ENCODE measurements at places on chromosomes 16 and 17. TPM values are rescaled to one million over a fixed set of nuclear protein-coding genes. Genes with fewer than 3 reads are reported as not detected.

DNA sequence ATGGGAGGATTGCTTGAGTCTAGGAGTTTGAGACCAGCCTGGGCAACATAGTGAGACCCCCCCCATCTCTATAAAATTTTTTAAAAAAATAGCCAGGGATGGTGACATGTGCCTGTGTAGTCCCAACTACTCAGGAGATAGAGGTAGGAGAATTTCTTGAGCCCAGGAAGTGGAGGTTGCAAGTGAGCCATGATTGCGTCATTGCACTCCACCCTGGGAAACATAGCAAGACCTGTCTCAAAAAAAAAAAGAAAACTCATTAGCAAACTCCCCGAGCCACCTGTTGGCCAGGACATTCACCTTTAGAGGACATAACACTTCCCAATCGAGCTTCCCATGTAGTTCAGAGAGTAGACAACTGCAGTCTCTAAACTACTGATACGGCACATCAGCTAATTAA, 274.2 kb downstream of the ABCC12 start:
- DNase-seq, result no peak

GRCh38 chr17:81551458-81552243, 502 bp downstream of the FAAP100 start:
- DNase-seq, result no peak

DNA sequence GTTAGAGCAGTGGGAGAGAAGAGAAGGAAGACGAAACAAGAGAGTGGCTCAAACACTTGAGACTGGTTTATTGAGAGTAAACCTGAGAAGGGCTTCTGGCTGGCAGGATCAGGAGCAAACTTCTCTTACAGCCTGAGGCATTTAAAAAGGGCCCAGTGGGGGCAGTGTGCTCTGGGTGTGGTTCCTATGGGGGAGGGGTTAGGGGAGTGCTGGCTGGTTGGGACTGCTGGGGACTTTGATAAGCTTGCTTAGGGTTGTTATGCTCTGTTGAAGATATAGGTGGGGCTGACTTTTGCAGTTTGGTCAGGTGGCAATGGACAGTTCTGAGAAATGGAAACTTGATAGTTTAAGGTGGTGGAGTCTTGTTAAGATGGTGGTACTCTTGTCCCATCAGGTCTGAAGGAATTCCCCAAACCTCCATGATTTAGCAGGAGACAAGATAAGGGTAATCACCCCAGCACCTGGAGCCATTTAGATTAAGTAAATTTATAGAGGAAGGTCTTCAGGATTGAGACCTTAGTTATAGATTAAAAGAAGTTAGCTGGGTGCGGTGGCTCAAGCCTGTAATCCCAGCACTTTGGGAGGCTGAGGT, 79.3 kb downstream of the EMP2 start:
- DNase-seq, result no peak

- DNase-seq, result no peak
Measured at GRCh38 chr16:69568676-69569075, 2.9 kb downstream of the NFAT5 start.

DNA sequence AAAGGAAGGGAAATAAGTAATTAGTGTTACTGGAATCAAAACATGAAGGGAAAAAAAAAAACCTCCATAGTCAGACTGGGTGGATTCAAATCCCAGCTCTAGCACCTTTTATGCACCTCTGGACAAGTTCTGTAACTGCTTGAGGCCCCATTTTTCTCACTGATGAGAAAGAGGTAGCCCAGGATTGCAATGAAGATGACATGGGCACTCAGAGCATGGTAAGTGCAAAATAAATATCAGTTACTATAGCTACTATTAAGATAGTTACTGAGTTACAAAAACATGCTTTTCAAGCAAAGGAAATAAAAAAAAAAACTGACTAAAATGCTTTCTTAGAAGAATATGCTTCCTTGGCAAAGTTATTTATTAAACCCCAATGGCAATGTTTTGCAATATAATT, 58.8 kb downstream of the CEP95 start:
- no peak for DNase-seq

NKIRAS2 gene
- 18.9 TPM for total RNA-seq

LDAF1 gene
- total RNA-seq, result 29.7 TPM

GHDC gene
- 22.7 TPM for total RNA-seq

CRYBA1 gene
- not detected for total RNA-seq

Measured in sciatic nerve (tissue), 2 donors.